KG1 (cell line): ENCODE measurements at places on chromosomes 1 and 21.

DNA sequence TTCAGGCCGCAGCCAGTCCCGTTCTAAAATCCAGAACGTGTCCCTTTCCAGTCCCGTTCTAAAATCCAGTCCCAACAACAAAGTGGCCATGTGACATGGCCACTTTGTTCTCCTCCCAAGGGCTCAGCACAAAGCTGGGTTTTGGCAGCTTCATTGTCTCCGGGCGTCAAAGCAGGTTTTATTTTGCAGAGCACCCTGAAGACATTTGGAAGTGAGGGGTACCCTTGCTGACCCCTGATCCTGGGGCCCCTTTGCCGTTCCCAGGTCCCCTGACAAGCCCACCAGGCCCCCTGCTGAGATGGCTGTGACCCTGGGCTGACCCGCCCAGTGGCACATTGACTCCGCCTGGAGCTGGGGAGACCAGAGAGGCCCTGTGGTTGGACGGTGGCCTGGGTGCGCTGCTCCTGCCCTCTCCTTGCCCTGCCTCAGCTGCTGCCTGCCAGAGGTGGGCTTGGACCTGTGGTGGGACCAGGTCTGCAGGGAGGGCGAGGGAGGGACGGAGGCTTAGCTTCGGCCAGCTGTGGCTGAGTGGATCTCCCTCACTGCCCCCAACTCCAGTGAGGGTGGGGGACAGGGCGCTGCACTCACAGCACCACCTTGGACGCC is 4.3 kb downstream of the PFKL start:
- DNase-seq: no peak

DNA sequence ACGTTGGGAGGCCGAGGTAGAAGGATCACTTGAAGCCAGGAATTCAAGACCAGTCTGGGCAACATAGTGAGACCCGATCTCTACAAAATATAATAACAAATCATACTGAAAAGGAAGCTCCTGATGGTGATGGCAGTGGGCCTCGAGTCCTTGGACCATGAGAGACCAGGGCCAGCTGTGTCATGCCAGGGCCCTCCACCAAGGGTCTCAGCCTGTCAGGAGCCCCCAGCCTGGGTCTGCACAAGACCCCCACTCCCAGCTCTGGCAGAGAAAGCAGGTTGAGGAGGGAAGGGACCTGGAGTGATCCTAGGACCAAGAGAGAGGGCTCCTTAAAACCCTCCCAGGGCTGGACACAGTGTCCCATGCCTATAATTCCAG is 6.7 kb upstream of the CTRC start:
- DNase-seq: no peak

DNA sequence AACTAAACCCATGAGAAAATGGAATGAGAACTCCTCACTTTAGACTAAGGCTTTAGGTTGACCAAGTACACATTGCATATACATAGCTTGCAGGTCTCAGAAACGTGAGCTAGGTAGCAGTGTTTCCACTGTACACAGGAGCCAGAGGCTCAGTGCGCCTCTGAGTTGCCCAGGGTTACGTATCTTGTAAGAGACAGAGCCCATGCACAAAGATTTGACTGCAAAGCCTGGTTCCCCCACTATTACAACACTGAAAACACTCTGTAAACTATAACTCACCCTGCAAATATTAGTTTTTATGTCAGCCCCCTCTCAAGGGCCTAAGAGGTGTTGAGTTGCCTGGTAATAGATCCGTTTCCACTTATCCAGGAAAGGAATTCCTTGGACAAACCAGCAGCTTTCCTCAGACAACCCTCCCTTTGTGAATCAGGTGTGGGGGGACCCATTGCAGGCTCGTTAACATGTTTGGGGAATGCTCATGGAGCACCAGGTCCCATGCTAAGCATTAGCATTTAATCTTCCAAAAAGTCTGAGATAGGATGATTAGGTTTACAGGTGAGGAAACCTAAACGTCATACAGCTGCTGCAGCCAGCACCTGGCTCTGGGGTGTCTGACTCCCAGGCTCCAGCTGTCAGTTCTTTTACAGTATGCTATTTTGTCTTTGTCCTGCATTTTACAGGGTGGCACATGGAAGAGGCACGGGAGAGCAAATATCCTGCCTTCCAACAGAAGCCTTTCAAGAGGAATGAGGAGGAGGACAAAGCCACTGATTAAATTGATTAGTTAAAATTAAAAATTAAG is 25.7 kb downstream of the TENT5C start:
- DNase-seq: no peak

GRCh38 chr1:40985161-40985560 is 5.7 kb downstream of the CTPS1 start:
- no peak for DNase-seq

- no peak for DNase-seq
These were observed 71.0 kb downstream of the PRKCZ start for GRCh38 chr1:2121101-2121691.
